Activated CD4-positive, CD25-positive, alpha-beta regulatory T cell (primary cell): ENCODE measurements at places on chromosomes 5 and 9.

- DNase-seq = no peak
Measured at GRCh38 chr5:14767053-14767452, 102.5 kb downstream of the OTULIN start.

DNA sequence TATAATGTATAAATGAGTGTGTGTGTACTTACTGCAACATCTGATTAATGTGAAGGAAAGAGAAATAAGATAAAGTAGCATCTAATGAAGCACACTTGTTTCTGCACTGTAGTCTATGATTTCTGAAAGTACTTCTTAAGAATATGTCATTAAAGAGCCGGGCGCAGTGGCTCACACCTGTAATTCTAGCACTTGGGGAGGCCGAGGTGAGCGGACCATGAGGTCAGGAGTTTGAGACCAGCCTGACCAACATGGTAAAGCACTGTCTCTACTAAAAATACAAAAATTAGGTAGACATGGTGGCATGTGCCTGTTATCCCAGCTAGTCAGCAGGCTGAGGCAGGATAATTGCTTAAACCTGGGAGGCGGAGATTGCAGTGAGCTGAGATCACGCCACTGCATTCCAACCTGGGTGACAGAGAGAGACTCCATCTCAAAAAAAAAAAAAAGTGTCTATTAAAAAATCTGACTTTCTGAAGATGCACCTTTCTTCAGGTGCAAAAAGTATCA, 556.9 kb downstream of the PTPRD start:
- DNase-seq = no peak

DNA sequence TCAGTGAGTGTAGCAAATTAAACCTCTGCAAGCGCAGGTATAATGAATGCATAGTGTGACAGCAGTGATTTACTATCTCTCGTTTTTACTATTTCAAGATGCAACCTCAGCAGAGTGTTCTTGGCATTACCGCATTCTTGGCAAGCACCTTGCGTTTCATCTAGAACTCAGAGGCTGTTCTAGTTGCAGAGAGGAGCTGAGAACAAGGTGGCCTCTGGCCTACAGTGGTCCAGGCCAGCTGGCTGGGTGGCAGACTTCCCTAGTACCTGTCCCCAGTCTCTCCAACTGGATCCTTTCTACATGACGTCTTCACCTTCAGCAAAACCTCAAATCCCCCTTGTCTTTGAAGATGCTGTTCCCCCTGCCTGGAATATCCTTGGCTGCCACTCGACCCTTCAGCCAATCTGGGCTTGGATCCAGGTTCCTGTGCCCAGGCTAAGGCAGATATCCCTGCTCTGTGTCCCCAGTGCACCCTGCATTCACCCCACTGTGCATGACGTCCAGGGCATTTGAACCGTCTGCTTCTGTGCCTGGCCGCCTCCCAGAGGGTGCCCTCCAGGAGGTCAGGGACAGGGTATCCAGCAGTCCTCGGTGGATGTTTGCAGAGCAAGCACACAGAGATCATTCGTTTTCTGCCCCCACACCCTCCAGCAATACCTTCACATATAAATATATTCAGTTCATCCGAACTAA, 120.4 kb upstream of the CPEB4 start:
- DNase-seq = no peak

DNA sequence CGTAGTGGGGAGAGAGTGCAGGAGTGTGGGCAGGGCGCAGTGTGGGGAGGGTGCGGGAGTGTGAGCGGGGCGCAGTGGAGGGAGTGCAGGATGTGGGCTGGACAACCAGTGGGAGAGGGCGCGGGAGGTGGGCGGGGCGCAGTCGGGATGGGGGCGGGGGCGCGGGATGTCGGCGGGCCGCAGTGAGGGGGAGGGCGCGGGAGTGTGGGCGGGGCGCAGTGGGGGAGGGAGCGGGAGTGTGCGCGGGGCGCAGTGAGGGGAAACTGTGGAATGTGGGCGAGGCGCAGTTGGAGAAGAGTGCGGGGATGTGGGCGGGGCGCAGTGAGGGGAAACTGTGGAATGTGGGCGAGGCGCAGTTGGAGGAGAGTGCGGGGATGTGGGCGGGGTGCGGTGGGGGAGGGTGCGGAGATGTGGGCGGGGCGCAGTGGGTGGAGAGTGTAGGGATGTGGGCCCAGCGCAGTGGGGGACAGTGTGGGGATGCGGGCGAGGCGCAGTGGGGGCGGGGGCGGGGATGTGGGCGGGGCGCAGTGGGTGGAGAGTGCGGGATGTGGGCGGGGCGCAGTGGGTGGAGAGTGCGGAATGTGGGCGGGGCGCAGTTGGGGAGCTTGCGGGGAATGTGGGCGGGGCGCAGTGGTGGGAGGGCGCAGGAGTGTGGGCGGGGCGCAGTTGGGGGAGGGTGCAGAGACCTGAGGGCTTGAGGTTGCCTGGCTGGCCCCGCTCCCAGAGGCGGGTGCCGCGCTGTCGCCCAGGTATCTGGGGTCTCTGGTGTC, at the start of gene NXNL2:
Gene NXNL2 (plus strand): TSS at position 723 of the 770 bp plus-strand sequence. CDS start 257 bp downstream, outside the sequence.
- DNase-seq = no peak

- no peak for DNase-seq
Measured at GRCh38 chr5:146753641-146754040, 124.9 kb downstream of the PPP2R2B start.

DNA sequence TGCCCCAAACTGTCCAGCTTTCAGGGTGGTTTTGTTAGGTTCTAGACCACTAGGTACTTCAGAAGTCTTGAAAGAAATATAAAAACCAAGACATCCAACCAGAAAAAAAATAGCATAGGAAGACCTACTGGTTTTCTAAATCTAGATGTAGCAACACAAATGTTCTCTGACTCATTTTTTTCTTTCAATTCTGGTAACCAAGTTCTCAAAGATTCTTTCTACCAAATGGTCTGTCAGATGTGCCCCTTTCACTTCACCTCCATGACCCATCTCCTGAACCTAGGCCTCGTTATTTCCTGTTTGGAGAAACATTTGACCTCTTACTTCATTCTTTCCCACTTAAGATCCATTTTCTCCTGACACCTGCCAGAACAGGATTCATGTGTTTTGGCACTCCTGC, 355.3 kb downstream of the KIAA0825 start:
- no peak for DNase-seq

- DNase-seq = no peak
Measured at GRCh38 chr5:58382131-58382534, 77.8 kb downstream of the PLK2 start.

DNA sequence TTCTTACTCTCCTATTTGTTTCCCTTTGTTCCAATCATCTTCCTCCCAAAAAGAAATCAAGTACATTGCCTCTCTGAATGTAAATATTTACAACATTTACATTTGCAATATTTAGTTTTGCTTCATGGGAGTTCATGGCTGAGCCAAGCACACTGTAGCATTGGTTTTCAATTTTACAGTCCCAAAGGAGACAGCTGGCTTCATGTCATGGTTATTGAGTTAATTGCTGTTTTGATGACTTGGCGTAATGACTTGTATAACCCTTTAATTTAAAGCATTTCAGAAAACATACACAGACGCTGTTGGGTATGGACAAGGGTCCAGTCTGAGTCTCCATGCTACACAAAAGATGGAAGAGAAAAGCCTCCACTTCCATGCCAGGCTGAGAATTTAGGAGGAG, 25.6 kb upstream of the VLDLR start:
- no peak for DNase-seq

DNA sequence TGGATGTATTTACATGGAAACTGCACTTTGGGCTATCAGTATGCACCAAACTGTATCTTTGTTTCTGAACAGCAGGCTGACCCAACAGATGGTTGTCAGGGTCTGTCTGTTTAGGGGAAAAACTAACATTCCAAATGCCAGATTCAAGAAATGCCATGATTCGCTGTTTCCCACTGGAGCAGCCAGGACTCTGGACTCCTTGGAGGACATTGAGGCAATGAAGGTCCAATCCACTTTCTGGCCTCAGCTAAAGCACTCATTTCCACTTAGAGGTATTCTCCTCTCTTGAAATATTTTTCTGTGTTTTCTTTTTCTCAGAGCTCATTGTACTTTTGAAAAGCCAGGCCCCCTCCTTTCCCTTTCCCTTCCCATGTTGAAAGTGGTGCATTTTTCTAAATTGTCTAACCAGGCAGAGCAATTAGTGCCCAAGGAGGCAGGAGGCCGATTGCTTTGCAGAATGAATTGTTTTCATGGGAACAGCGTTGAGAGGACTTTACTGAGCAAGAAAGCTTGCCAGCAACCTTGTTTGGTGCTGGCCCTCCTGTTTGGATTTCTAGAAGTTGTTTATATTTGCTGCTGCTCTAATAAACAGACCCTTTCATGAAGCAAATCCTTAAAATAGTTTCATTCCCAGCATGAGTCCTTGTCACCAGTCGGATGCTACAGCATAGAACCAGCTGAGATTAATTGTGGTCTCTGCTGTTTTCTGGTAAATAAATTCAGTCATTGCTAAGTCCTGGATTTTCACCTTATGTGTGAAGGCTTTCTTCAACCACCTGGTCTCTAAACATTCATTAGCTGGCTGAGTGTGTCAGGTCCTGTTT, 132.8 kb upstream of the TAF11L2 start:
- DNase-seq = no peak

DNA sequence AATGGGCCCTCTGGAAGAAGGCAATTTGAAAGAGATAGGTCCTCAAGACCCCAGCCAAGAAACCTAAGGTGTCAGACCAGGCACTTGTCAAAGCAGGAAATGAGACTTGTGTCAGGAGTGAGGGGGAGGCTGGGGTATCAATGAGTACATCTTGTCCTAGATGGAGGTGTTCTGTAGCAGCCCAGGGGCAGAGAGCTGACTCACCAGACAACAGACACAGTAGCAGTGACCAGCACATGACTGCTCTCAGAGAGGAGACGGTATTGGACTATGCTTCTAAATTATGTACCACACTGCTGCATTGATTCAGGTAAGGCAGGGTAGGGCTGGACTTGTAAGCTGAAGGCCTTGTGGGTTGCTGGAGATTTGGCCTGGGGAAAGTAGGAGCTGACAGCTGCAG, 551.2 kb upstream of the KLF4 start:
- DNase-seq = no peak

DNA sequence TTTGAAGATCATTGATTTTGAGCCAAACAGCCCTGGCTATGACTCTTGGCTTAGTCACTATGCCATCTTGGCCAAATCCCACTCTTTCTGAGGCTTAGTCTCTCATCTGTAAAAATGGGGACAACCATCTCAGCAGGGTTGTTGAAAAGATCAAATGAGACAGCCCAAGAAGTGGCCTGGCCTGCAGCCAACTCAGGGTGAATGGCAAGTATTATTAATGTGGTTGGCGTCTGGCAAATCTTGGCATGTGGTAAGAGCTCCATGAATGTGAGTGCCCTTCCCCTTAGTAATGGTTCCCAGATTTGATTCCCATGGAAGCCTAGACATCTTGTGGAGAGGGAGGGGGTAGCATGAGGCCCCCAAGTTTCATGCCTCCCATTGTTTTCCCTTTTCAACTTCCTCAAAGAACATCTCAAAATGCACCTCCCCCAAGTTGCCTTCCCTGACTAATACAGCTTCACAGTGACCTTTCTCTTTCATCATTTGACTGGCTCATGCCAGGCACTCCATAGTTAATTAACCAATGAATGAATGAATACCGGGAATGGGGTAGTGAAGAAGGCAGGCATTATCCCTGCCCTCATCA, 11.8 kb upstream of the TGFBI start:
- no peak for DNase-seq

DNA sequence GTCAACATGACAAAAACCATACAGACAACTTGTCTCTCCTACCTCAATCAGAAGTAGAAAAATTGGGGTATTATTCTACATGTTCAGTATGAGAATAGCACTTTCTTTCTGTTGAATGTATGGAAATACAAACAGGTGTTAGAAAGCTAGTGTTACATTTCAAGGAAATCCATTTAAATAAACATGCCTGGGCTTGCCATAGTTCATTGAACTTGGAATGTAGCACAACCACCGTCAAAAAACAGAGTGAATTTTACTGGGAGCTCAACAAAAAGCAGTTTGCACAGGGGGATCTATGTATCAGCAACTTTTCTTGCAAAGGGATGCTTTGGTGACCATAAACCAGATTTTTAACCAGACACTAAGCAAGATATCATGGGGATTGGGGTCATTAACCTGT, 307.9 kb upstream of the SMARCA2 start:
- DNase-seq = no peak

DNA sequence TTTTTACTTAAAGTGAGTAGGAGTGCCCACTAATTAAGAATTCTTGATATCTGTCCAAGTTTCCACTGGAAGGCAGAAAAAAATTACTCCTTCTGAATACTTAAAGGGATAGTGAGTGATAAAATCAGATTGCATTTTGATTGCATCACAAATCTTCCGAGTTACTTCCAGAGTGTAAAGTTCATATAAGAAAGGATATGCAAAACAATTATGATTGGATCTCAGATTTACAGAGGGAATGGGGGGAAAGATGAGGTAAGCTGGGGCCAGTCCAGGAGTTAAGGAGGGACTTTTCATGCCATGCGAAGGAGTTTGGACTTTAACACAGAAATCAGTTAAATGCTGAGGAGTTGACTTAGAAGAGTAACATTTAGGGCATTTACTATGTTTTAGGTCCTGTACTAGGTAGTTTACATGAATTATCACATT, 9.3 kb upstream of the RNF145 start:
- no peak for DNase-seq

- DNase-seq = no peak
Measured at GRCh38 chr5:86880785-86881492, 263.2 kb downstream of the COX7C start.

DNA sequence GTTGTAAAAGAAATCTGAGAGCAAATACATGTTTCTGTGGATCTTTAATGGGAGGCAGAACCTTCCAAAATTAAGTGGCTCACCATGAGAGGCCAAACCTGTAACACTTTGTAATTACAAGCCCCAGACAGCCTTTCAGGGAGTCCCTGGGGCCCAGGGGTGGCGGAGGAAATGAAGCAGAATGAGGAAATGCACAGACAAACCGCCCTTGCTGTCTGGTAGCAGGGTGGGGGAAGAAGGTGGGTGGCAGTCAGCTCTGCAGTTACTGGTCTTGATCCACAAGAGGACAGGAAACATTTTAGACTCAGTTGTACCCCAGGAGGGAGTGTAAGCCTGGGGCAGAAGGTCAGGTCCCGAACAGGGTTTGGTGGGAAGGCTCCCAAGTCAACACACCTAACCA, 6.5 kb downstream of the ARL14EPL start:
- no peak for DNase-seq

DNA sequence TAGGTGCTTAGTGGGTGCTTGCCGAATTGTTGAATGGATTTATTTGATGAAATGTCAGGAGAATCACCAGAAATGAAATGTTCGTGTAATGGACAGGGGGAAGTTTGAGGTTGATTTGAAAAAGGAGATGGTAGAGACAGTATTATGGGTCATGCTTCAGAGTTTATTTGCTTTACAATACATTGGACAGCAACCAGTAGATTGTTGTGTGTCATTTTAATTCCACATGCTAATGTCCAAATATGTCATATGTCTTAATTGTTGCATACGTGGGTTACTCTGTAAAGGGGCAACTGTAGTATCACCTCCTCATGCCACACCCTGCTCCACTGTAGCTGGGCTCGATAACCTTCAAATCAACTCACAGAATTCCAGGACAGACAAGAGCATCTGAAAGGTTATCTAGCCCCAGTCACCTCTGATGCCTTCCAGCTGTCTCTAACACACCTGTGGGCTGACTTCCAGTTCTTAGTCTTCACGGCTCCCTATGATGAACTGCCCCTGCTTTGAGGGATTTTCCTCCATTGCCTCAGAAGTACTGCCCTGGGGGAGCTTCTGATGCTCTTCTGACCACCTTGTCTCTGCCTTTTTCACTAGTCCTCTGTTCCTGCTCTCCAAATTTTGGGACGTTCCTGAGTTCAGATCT, 1.7 kb downstream of the PDCD1LG2 start:
- no peak for DNase-seq

GRCh38 chr9:129442803-129443511, 177.9 kb downstream of the C9orf50 start:
- no peak for DNase-seq

GRCh38 chr5:110333384-110333783, 393.1 kb downstream of the TMEM232 start:
- DNase-seq = no peak
